Kidney epithelial cell (primary cell): ENCODE measurements at places on chromosomes 5 and 9.

DNA sequence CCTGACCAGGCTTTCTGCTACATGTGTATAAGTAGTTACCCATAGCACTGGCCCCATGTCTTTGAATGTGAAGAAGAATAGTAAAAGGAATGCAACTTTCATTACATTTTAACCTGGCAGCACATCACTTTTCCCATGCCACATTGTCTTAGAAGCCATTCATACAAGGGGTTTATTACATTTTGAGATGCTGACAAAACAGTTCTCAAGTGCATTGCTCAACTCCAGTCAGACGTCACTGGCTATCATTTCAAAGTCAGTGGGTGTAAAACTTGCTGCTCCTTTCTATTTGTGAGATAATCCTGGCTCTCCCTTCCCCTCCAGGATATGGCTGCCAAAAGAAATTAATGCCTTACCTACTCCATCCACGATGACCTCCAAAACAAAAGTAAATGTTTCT, 97.0 kb upstream of the VCAN start:
- DNase-seq = no peak

GRCh38 chr9:137564817-137565411, 13.2 kb downstream of the MRPL41 start:
- DNase-seq = no peak

GRCh38 chr9:89564346-89564878, 40.4 kb upstream of the GADD45G start:
- DNase-seq = no peak

DNA sequence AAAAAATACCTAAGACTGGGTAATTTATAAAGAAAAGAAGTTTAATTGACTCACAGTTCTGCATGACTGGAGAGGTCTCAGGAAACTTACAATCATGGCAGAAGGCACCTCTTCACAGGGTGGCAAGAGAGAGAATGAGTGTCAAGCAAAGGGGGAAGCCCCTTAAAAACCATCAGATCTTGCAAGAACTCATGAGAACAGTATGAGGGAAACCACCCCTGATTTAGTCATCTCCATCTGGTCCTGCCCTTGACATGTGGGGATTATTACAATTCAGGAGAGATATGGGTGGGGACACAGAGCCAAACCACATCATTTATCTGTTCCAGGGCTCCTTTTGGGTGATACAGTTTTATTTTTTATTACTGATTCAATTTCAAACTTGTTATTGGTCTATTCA, 23.2 kb upstream of the ADAMTS16 start:
- DNase-seq = no peak

DNA sequence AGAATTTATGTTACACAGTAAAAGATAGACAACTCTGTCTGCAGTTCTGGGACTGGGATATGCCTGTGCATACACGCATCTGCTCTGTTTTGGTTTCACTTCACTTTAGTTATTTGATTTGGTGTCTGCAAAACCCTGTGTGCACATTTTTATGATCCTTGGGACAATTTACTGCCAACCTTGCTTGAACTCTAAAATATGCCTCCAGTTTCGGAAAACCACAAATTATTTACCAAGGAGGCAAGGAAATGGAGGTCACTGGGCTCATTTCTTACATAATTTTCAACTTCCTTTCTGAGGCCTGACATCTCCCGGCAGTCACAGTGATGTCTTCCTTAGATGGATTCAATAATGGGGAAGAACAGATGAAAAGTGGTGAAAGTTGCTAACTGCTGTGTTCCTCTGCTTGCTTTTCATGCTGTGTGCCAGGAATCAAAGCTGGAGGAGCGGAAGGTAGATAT, 61.2 kb upstream of the TAF11L2 start:
- no peak for DNase-seq

DNA sequence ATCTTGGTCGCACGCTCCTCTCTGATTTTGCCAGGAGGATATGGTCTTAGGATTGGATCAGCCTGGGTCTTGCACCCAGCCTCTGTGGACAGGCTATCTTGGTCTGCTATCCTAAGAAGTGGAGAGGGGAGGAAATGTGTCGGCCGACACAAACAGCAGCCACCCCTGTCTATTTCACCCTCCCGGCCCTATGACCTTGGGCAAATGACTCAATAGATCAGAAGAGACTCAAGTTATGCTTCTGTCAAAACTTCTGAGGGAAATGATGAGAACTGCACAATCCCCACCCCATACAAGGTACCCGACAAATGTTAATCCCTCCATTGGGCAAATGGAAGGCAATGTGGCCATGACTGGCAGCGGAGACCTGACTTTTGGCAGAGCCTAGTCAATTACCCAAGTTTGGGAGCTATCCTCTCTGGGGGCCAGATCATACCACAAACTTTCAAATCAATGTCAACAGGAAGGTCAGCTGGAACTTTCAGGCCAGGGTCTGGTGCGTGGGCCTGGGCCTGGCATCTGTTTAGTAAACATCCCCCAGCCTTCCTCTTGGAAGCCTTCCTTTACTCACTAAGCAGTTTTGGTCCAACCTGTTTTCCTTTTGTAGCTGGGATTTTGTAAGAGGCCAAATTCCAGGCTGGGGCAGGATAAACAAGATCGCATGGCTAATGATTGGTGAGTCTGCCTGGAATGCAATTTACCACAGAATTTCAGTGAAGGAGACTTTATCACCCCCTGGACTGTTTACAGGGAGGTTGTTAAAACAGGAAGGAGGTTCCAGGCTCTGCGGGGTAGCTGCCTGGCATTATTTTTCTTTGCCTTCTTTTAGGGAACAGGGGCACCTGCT, 64.2 kb upstream of the CPEB4 start:
- DNase-seq = peak; percentile 92
